Activated CD4-positive, alpha-beta T cell treated with anti-CD3 and anti-CD28 coated beads, Interleukin-2, amount 50 U/mL, for 24 hours (primary cell): ENCODE measurements at places on chromosomes 2 and 18.

- DNase-seq: no peak
Observed at GRCh38 chr2:18065249-18065648, 186.8 kb downstream of the KCNS3 start.

DNA sequence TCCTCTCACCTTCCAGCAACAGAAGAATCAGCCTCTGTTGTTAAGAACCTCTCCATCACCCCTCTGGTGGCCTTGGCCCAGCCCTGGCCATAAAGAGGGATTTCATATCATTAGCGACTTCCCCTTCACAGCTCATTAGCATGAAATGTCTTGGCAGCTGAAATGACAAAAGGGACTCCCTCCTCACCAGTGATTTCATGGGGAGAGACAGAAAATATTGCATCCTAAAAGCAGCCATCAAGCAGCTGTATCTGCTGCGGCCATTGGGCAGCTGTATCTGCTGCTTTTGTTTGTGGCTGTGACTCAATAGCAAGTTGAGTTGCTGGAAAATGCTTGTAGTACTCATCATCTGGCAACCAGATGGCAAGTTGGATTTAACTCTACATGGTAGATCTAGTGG, 105.9 kb upstream of the RMDN2 start:
- no peak for DNase-seq

- peak; percentile 27 for DNase-seq
Observed at GRCh38 chr2:232292395-232293154, 86.0 kb upstream of the ALPP start.

GRCh38 chr2:224241812-224242211, 160.1 kb downstream of the FAM124B start:
- no peak for DNase-seq

DNA sequence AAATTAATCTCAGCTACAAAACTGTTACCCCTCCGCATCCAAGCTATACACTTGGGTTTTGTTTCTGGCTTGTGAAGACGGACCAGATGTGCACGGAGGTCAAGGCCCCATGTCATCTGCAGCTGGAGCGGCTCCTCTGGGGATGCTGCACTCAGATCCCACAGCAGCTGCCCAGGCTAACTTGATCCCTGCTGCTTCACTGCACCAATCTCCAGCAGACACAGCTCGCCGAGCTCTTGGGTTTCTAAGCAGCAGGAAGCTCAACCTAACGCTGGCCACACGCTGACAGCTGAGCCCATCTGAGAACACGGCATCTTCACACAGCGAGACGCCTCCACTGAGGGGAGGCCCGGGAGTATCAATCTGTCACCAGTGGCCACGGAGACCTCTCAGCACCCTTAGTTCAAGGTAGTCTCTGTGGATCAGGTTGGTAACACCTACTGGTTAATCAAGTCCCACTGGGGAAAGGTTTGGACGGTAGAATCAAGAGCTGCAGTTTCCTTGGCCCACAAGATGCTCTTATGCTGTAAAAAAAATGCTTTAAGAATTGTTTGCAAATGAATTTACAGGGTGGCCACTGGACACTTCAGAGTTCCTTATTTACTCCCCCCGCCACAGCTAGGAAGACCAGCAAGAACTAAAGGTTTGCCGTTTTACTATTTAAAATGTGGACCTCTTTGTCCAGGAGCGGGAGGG, 67.5 kb downstream of the EMILIN2 start:
- DNase-seq: no peak

- DNase-seq: no peak
Observed at GRCh38 chr18:50097702-50098101, 97.2 kb downstream of the MYO5B start.

DNA sequence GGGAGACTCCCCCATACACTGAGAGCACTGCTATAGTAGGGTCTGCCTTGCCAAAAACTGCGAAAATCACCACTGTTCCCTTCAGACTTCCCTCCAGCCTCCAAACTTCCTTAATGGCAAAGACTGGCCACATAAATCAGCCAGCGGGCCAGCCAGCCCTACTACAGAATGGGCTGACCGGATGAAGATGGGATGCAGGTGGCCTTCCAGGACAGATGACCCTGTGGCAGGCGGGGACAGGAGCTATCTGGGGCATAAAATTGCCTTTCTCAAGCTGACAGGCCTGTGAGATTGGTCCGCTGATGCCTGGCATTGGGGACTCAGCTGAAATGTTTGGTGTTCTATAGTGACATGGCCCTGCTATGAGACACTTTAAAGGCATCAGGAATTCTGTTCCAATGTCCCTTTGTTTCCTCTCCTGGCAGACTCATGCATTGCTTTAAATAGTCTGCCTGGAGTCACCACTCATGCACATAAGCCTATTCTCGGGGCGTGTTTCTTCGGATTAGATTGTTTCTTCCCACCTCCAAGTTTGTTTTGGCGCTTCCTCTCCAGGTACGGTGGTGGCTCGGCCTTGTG, 135.9 kb downstream of the ALPK2 start:
- no peak for DNase-seq

DNA sequence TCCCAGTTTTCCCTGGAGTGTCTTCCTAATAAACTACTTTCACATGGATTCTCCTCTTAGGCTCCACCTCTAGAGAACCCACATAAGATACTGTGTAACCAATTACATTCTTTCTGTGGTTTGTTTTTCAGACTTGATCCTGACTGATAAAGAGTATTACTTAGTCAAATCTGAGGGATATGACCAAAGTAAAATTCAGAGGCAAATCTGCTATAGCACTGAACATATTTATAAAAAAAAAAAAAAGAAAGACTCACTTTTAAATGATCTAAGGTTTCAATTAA, 13.9 kb downstream of the CKAP2L start:
- DNase-seq: no peak

GRCh38 chr2:79619976-79620375, 107.1 kb downstream of the CTNNA2 start:
- no peak for DNase-seq

DNA sequence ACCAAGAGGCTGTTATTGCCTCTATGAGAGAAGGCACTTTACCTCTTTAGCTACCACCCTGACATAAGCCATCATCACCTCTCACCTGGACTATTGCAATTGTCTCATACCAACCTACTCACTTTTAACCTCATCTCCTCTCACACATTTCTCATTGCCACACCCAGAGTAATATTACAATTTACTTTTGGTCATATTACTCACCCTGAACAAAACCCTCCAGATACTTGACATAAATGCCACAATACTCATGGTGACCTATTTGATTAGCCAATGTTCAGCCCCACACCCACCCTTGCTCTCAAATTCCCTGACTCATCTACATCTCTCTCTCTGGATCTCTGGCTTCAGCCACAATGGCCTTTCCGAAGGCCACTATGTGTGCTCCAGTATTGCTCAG, 90.9 kb upstream of the CDH7 start:
- no peak for DNase-seq

DNA sequence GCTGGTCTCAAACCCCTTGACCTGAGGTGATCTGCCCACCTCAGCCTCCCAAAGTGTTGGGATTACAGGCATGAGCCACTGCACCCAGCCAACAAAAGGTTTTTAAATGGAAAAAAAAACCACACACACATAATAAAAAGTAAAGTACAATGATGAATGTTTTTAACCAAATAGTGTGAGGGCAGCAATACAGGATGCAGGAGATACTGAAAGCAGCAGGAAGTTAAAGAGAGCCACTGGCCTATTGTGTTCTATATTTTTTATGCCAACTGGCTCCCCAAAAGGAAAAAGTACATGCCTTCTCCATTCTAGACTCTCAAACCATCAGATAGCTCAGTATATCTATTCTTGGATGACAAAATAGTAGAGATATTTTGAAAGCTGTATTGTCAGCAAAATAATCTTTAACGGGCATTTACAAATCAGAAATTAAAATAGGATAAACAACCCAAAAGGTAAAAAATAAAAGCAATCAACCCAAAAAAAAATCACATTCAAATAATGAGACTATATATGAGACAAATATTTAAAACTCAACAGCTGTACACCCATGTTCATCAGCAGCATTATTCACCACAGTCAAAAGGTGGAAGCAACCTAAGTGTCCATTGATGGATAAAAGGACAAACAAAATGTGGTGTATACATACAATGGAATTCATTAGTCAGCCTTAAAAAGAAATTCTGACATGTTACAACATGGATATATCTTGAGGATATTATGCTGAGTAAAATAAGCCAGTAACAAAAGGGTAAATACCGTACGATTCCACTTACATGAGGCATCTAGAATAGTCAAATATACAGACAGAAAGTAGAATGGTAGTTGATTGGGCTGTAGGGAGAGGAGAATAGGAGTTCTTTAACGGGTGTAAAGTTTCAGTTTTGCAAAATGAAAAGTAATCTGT, 26.2 kb downstream of the GPATCH11 start:
- DNase-seq: no peak

DNA sequence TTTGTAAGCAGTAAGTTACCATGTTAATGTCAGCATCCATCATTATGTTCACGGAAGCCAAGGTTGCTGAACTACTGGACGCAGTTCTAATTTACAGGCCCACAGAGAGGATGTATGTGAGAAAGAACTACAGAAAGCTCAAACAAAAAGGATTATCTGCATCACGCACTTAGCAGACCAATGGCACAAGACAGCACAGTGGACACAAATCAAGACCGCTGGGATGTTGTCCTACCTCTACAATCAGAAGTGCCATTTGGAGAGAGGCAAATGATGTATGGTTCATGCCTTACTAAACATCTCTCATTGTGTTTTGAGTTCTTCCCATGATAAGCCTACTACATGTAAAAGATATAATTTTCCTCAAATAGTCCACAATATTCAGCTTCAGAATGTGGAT, 330.7 kb upstream of the CHAC2 start:
- no peak for DNase-seq

DNA sequence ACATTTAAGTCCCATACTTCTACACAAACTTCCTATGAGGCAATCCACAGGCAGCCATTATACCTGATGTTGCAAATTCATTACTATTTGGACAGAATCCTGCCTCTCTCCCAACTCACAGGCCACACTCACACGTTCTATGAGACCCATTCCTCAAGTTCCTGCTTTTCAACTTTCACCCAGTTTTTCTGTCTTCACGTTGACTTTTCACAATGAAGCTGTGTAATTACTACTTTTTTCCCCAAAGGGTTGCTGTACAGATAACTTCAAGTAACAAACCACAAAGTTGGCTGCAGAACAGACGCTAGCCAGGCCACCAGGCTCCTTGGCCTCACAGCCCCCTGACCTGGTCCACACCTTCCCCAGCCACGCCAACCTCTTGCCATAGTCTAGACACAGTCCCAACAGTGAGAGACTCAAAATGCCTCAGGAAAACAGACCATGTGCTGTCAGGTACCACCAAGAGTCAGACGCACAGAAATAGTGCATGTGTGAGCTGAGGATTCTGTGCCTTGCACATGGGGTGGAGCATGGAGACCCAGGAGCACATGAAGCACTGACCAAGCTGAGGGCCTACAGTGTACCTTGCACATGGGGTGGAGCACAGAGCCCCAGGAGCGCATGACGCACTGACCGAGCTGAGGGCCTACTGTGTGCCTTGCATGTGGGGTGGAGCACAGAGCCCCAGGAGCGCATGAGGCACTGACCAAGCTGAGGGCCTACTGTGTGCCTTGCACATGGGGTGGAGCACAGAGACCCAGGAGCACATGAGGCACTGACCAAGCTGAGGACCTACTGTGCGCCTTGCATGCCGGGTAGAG, 61.0 kb downstream of the EIPR1 start:
- no peak for DNase-seq

DNA sequence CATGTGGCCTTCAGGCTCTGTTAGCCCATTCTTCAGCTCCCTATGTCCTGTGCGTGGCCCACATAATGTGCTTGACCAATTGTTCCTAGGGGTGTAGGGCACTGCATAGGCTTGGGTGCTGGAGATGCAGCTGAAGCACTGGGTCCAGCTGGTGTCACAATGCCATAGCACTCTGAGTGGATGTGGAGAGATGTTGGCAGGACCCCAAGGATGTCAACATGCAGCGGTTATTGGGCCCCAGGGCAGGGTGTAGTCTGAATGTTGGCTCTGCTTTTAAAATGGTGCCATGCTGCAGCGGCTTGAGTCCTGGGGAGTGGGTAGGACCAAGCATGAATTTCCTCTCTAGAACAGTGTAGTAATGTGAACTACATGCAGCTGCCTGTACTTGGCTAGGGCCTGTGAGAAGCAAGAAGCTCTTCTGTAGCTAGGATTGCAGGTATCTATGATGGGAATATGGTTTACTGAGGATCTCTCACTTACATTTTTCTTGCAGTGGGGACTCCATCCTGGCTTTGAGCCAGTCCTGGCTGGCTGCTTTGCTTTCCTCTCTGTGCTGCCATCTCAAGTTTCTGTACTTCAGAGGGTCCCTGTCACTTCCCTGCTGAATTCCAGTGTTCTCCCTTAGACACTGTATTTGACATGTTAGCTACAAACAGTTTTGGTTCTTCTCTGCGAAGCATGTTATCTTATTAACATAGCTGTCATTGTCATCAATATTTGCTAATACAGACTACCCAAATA, 148.4 kb downstream of the CSRNP3 start:
- DNase-seq: no peak

DNA sequence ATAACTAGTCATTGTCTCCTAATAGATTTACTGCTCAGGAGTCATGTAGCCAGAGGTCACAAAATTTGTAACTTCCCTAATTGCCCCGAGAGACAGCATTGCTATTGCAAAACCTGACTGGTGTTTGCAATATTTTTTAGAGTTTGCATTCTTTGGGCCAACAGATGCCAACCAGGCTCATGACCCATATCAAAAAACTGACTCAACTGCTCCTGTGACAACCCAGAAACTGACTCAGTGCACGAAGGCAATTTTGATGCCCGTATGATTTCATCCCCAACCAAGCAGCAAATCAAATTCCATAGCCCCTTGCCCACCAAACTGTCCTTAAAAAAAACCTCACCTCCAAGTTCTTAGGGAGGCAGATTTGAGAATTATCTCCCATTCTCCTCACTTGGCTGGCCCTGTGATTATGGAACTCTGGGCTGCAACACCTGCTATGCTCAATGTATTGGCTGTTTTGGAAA, 951.3 kb downstream of the TSN start:
- no peak for DNase-seq

- no peak for DNase-seq
Observed at GRCh38 chr18:50162486-50163304, 32.3 kb downstream of the MYO5B start.

DNA sequence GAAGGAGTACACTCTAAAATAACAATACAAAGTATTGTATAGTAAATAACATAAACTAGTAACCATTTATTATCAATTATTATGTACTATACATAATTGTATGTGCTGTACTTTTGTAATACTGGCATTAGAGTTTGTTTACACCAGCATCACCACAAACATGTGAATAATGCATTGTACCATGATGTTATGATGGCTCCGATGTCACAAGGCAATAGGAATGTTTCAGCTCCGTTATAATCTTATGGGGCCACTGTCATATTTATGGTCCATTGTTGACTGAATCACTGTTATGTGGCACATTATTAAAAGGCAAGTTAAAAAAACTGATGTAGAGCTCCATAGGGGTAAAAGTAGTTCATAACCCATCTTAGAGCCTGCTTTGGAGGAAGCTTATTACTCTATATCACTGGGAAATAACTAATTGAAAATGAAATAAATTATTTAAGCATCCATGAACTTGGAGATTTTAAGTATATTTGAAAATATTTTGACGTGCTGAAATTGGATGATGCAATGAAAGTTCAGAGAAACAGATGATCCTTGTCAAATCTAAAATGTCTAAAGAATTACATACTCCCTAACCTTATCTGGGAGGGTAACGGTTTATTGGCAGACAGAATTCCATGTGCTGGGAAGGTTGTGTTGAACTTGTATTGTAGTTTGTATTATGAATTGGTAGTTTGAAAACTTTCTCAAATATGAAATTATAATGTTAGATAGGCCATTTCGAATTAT, 2.4 kb downstream of the SKA1 start:
- no peak for DNase-seq
